ENCODE measurements at places on chromosomes 5 and 9.

GRCh38 chr5:151757233-151758140, 944 bp downstream of the ATOX1 start:
- DNase-seq: peak; percentile 23

- DNase-seq: no peak
These were observed 46.4 kb upstream of the CTXN3 start for GRCh38 chr5:127602481-127602880.

DNA sequence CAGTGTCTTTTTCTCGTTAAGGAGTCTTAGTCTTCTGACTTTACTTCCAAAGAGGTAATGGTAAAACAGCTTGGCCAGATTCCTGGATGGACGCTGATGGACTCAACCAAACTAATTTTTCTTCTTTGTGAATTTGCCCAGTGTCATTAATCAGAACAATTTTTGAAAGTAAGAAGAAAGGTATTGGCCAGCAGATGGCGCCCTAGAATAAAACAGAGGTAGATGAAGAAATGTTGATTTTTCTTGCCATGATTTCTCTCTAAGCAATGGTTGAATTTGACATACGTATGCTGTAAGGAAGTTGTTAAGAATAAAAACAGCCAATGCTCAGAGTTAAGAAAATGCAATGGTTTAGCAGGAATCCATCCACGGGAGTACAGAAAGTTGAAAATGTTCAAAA, 500.0 kb downstream of the DIRAS2 start:
- peak; percentile 54 for DNase-seq

DNA sequence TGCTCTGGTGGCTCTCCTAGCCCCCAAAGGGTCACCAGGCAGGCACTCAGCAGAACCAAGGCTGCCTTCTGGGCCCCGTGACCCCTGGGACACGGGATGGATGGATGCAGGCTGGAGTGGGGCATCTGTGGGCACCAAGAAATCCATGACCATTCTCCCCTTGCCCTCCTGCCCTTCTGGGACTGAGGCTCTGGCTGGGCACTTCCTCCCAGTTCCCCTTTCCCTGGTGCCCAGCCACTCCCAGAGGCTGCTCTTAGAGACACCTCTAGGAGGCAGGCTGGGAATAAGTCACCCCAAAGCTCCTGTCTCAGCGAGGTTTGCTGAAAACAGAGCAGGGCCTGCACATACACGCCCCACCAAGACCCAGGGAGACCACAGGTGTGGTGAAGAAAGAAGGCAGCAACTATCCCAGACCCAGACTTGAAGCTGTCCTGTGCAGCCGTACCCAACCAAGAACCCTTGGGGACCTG, 943 bp downstream of the STING1 start:
- DNase-seq: no peak

GRCh38 chr9:70382046-70382708, 32.3 kb downstream of the KLF9 start:
- no peak for DNase-seq

- peak; percentile 30 for DNase-seq
These were observed 764 bp downstream of the ANKRA2 start for GRCh38 chr5:73564675-73565074.

DNA sequence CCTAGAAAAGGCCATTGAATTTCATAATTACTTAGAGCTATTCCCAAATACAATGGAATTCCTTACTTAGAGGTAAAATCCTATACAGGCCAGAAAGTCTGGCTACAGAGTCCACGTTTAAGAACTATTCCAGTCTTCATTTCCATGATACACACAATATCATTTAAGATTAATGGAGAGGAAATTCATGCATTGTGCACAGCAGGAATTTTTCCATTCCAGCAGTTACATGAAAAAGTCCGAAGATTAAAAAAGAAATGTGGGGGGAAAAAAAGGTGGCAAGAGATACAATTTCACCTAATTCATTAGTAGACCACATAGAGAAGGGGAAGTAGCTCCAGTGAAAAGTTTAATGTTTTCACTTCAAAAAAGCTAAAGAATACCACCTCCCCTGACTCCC, 63.1 kb downstream of the CHD1 start:
- DNase-seq: no peak

DNA sequence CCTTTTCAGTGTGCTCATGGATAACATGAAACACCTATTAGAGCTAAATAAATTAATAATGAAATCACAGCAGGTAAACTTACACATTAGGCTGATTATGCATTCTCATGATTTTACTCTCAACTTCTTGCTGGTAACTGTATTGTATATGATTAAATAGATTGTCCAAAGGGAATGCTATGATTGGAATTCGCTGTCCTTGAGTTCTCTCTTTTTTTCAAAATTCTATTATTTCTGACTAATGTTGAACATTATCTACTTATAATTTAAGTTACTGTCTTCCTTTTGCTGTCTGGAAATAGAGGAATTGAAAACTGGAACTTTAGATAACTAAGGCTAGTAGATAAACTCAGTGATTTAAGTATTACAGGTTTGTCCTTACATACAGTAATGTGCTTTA, 13.1 kb downstream of the CENPH start:
- DNase-seq: no peak

- no peak for DNase-seq
These were observed 386.8 kb downstream of the FGF10 start for GRCh38 chr5:44002381-44002901.

GRCh38 chr5:5313101-5313635, 109.3 kb upstream of the ICE1 start:
- DNase-seq: no peak

DNA sequence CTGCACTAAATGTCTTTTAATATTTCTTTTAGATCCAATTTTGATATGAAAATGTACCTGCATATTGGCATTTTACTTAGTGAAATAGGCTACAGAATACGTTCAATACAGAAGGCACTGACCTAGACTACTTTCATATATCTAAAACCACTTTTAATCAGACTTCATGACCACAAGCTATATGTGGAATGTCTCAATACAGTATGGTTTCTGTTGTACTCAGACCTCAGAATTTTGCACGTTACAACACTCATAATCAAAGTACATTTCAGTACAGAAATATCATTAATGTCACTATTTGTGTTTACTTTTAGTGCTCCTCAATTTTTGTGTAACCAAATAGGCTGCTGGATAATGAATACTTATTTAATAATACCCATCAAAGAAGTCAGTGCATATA, 74.8 kb downstream of the MEF2C start:
- DNase-seq: no peak

- peak; percentile 64 for DNase-seq
These were observed 14.3 kb downstream of the DIPK1B start for GRCh38 chr9:136726631-136727191.

- no peak for DNase-seq
These were observed 52.2 kb upstream of the UBTD2 start for GRCh38 chr5:172335721-172336120.

- DNase-seq: no peak
These were observed 21.6 kb upstream of the CAMSAP1 start for GRCh38 chr9:135928731-135929655.

GRCh38 chr5:172635038-172635437, 6.0 kb upstream of the NEURL1B start:
- no peak for DNase-seq

- no peak for DNase-seq
These were observed 139.5 kb downstream of the CDH10 start for GRCh38 chr5:24505258-24505657.

DNA sequence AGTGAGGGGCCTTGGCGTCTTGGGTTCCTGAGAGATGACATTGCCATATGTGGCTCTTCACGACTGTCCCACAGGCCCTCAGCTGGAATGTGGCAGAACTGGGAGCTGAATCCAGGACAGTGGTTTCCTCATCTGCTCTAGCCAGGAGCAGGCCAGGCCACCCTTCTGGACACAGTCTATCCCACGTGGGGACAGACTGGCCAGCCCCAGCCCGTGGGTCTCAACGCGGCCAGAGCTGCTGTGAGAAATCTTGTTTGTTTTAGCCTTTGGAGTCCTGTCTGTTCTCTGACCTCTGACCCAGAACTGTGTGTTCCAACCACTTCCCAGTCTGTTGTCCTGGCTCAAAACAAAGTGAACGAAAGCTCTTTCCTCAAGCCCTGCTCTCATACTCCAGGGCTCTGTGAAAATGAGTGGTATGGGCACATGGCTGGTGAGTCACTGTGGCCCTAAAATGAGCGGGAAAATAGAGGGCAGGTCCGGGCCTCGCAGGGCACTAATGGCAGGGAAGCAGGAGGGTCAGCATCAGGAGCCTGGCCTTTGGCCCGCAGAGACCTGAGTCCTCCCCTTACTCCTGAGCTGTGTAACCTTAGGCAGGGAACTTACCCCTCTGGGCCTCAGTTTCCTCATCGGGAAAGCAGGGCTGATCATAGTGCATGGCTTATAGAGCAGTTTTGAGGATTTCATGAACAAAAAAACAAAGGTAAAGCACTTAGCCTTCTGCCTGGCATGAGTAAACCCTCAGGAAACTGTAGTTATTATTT, 34.8 kb upstream of the GLRX start:
- no peak for DNase-seq

GRCh38 chr5:53792338-53792737, 231.9 kb downstream of the NDUFS4 start:
- no peak for DNase-seq

DNA sequence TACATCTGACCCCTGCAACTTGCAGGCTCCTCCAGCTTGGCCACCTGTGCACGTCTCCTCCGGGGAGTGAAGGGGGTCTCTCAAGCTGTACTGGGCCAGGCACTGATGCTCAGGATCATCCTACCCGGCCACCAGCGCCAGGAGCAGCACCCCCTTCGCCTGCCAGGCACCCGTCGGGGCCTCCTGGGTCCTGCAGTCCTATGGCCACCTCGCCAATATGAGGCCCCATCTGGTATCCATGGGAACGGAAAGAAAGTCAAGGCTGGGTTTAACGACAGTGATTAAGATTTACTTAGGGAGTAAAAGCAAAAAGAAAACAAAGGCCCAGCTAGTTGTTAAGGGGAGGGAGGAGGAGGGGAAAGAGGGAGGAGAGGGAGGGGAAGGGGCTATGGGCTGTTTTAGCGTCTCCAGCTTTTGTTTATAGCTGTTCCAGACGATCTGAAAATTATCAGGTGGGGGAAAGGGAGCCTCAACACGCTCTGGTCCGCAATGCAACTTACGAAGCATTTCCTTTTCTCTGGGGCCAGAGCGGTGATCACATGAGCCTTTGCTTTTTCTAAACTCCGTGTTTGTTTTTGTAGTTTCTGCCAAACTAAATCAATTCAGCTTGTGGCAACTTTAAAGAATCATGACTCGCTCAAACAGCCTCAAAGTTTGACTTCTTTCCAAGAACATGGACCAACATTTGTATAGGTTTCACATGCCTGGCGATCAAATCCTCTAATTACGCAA, 132.4 kb downstream of the ROR2 start:
- DNase-seq: no peak

DNA sequence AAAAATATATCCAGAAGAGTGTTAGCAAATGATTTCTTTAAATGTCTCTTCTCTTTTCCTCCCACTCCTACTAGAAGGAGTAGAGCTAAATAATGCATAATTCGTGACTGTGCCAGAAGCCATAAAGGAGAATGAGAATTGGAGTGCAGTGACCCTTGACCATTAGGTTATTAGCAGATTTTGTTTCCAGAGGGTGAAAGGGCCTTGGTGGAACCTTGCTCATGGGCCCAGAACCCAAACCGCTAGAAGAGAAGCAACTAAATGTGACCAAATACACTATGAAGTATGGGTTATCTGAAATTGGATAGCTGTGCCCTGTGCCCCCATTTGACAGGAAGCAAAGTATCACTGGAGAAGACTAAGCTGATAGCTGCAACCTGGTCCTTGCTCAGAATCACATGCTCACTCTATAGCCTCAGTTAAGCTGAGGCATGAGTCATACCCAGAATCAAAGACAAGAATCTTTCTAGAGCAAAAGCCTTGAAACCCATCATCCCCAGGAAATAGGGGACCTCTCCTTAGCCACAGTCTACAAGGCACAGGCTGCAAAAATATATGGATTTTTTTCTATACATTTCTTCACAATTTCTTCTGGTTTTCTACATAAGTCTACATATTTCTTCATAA, 36.3 kb downstream of the CAPSL start:
- DNase-seq: no peak

GRCh38 chr5:107296572-107296971, 374.2 kb downstream of the EFNA5 start:
- peak; percentile 27 for DNase-seq

DNA sequence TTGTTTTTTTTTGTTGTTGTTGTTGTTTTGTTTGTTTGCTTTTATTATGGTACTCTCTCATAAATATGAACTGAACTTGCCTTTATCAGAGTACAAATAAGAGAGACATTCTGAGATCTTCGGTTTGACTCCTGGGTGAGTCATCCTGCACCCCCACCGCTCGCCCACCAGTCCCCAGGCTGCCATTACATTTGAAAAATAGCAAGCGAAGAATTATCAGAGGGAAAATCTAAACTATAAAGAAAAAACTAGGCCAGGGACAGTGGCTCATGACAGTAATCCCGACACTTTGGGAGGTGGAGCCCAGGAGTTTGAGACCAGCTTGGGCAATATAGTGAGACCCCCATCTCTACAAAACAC, 122.1 kb upstream of the MAP3K1 start:
- DNase-seq: no peak
